DMS153 (cell line): ENCODE measurements at places on chromosomes 12 and 14.

DNA sequence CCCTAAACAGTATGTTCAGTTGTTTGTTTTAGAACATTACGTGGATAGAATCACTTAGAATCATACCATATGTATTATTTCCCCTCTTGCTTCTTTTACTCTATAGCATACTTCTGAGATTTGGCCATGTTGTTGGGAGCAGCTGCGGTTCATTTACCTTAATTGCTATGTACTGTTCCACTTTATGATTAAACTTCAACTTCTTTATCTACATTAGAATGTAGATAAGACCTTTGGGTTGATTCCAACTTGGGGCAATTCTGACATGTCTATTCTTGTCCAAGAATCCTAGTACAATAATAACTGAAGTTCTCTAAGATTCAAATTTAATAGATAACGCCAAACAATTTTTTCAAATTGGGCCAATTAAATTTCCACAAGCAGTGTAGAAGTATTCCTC lies 80.7 kb downstream of the GRIN2B start:
- DNase-seq, result no peak

GRCh38 chr12:48764521-48764920 lies 24.4 kb downstream of the ADCY6 start:
- DNase-seq, result no peak

- no peak for DNase-seq
These were observed 408.7 kb upstream of the NOVA1 start for GRCh38 chr14:27006570-27006969.

DNA sequence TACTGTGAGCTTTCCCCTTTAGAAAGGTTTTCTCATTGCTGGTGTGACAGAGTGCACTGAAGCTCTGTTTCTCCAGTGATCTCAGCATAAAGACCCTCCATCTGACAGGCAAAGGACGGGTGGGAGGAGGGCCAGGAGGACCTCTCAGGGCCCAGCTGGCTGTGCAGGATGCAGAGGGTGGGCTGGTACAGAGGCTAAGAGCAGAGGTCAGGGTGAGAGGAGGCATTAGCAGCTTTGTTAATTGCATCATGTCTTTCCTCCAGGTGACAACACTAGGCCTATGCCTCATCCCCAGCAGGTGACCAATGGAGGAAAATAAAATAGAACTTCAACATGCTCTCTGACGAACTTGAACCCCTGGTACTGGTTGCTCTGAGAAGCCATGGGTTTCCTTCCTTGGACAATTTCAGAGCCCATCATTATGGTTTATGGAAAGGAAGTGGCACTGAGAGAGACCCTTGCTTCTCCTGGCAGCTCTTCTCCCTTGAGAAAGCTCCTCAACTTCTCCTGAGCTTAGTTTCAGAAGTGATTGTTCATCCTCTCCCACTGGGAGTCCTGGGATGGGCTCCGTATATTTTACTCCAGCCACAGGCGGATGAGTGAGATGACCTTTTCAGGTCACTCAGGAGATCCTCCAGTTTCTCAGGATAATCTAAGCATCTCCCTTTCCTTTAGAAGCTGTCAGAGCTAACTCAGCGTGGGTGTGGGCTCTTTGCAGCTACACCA lies 45.8 kb upstream of the ATP23 start:
- DNase-seq, result no peak

GRCh38 chr14:94366146-94366915 lies 22.1 kb downstream of the SERPINA1 start:
- no peak for DNase-seq

DNA sequence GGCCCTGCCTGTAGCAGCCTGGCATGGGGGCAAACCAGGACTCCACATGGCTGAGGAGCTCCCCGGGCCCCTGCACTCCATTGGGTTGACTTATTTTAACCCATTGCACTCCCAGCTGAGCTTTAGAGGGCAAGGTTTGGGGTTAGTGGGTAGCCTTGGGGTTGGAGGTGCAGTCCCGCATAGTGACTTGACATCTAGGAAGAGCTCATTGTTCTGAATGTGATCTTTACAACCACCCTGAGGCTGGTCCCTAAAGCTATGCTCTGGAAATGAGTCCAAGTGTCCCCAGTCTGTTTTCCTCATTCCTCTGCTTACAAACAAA lies 36.4 kb downstream of the NFKBIA start:
- no peak for DNase-seq

DNA sequence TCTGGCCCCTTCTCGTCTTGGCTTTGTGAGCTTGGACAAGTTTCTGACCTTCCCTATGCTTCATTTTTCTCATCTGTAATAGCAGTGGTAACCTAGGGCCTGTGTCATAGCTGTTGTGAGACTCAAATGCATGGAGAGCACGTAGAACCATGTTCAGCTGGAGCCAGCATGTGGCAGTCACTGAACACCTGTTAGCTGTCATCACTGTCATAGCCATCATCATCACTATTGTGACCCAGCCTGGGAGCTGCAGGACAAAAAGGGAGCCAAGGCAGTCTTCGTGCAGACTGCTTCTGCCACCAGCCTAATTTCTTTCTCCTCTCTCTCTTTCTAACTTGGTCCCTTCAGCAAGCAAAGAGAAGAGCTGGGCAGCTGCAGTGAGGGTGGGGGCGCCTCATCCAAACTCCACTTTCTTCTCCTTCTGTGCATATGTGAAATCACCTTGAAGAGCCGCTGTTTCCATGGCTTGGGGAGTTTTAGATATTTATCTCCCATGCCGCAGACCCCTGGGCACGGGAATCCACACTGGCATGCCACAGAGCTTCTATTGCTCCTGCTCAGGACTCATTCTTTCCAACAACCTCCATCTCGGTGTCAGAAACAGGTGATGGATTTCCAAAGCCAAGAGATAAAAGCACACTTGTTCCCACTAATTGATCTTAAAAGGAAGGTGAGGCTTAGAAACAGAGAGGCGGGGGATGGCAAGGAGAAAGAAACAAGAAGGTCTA lies 87.0 kb downstream of the SRRM4 start:
- peak; percentile 10 for DNase-seq

- no peak for DNase-seq
These were observed 37.5 kb upstream of the MIS18BP1 start for GRCh38 chr14:45290547-45290946.
